Suprapubic skin (tissue), 4 donors: ENCODE measurements at places on chromosomes 6 and 20.

- DNase-seq: no peak
These were observed 6.0 kb downstream of the PCMT1 start for GRCh38 chr6:149755300-149756260.

GRCh38 chr20:21505161-21505809, 8.6 kb downstream of the NKX2-2 start:
- peak; percentile 84 for DNase-seq

- no peak for DNase-seq
These were observed 511.4 kb upstream of the FLRT3 start for GRCh38 chr20:14848806-14849205.

DNA sequence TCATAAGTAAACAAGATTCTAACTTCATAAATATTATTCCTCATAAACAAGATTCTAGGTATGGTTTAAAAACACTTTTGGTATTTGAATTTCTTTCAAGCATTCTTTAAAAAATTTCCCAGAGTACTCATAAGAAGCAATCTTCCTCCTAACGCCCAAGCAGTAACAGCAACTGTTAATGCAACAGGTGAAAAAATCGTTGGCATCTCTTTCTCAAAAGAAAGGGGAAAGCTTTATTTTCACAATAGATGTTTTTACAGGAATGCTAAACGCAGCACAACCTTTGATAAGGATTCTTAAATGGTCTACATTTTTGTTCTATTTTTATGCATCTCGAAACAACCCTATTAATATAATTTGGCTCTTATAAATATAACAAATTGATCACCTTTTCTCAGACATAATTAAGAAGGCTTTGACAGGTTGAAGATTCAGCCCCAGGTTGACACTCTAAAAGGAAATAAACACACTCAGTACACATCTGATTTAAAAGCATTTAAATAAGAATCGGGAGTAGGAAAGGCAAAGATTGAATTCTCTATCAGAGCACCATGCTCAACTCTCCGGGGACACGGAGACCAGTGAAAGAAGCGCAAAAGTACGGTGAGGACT, 634 bp downstream of the AHI1 start:
- DNase-seq: no peak

DNA sequence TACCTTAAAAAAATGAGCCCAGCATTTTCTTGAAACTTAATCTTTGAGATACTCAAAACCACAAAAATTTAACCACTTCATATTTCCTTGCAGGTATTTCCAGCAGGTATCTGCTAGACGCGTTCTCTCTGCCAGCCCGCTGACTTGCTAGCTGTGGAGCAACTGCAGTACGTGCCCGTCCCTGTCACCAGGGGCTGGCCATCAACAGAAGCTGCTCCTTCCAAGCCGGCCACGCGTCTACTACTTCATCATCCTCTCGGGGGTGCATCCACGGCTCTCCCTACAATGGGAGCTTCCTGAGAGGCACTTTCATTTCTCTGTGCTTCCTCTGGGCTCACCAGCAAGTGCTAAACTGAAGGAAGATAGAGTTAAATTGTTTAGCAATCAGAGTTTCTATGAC, 132.4 kb downstream of the DTNBP1 start:
- no peak for DNase-seq

DNA sequence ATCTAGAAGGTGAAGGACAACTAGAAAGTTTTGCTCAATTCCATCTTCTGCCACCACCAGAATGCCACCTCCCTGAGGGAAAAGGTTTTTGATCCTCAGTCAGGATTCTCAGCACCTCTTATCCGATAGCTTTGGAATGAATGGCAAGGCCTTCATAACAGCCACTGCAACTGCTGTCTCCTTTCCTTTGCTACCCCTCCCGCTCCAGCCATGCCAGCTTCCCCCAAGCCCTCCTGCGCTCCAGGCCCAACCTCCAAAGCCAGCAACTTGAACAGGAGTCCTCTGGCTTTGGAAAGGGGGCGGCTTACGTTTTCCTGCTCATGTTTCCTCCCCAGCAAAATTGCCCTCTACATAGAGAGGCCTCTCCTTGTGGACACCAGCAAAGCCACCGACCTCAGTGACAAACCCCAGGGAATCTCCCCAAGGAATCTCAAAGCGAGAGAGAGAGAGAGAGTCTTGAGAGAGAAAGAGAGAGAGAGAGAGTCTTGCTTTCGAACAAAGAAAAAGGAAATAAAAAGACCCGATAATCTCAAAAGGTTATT, 420 bp upstream of the BTN2A1 start:
- DNase-seq: no peak

- no peak for DNase-seq
These were observed 19.2 kb upstream of the ZSCAN16 start for GRCh38 chr6:28105245-28105639.

DNA sequence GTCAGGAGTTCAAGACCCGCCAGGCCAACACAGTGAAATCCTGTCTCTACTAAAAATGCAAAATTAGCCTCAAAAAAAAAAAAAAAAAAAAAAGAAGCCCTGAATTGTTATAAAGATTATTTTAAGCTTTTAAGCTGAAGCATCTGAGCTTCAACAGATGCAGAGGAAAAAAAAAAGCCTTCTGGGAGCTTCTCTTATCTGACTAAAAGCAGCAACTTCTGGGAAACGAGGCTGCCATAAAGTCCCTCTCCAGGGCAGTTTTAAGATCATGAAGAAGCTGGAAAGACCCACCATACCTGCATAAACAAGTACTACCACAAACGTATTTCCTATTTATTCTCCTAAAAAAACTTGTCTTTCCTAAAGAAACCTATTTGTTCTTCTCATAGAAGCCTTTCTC, 3.6 kb downstream of the SERINC3 start:
- DNase-seq: no peak

GRCh38 chr20:32357375-32357868, 709 bp upstream of the ASXL1 start:
- no peak for DNase-seq
